Left lung (tissue), 14 donors: ENCODE measurements at places on chromosomes 12 and 14. TPM values are rescaled to one million over a fixed set of nuclear protein-coding genes. Genes with fewer than 3 reads are reported as not detected.

- H3K27me3 ChIP-seq = no peaks in the 10 kb centered on the region
- no peak for DNase-seq
- peaks cover 19% of the 10 kb centered on the region for H3K4me1 ChIP-seq
- H3K4me3 ChIP-seq = no peak overlapping the region
Observed at GRCh38 chr12:52073531-52074381, 4.0 kb downstream of the ATG101 start.

DNA sequence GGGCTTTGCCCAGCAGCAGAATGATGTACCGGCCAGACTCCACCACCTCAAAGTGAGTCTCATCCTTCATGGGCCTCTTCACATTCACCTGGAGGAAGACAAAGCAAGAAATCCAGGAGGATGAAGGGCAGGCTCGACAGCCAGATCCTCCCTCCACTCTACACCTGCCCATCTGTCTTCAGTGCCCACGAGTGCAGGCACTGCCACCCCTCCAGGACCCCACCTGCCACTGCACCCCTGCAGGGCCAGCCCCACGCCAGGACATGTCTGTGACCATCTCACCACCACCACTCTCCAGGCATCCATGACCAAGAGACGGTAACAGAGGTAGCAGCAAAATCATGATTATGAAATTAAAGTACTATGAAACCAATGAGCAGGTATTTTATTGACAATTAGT, 84.3 kb upstream of the ANO2 start:
- H3K27ac ChIP-seq = no peak overlapping the region
- DNase-seq = no peak
- no peaks in the 10 kb centered on the region for H3K27me3 ChIP-seq
- no peak overlapping the region for H3K4me3 ChIP-seq
- H3K36me3 ChIP-seq = no peaks in the 10 kb centered on the region
- H3K4me1 ChIP-seq = no peaks in the 10 kb centered on the region

GRCh38 chr14:56796259-56796658, 14.0 kb downstream of the OTX2 start:
- H3K36me3 ChIP-seq = no peaks in the 10 kb centered on the region
- peaks cover 7% of the 10 kb centered on the region for H3K4me1 ChIP-seq
- peaks cover 84% of the 10 kb centered on the region for H3K27me3 ChIP-seq
- no peak overlapping the region for H3K27ac ChIP-seq
- DNase-seq = no peak

DNA sequence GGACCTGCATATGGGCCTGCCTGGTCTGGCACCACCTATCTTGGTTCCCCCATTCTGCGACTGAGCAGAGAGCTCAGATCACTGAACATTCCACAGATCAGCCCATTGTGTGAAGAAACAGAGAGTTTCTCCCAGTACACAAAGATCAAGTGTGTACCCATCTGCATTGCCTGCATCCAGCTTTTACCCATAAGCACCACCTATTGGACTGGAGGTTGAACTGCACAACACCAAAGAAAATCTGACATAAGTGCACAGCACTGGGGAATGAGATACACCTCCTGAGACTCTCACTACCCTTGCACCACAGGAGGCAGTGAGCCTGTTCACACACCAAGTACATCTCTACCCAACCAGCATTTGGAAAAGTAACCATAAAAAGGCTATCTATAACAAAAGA, 362.6 kb upstream of the CLEC14A start:
- H3K4me3 ChIP-seq = no peak overlapping the region
- no peaks in the 10 kb centered on the region for H3K27me3 ChIP-seq
- no peaks in the 10 kb centered on the region for H3K36me3 ChIP-seq
- H3K4me1 ChIP-seq = no peaks in the 10 kb centered on the region
- DNase-seq = no peak

TSHR gene
- total RNA-seq = 0.15 TPM

RIMBP2 gene
- total RNA-seq = 0.58 TPM
